ENCODE measurements at places on chromosomes 4 and X.

GRCh38 chr4:110124711-110125110 lies 73.7 kb downstream of the ELOVL6 start:
- no peak for DNase-seq

- no peak for DNase-seq
Observed at GRCh38 chr4:146975036-146975435, 29.4 kb upstream of the TTC29 start.

- DNase-seq: no peak
Observed at GRCh38 chr4:94909645-94910044, 151.9 kb downstream of the BMPR1B start.

- DNase-seq: no peak
Observed at GRCh38 chr4:25723409-25723808, 67.8 kb downstream of the SLC34A2 start.

DNA sequence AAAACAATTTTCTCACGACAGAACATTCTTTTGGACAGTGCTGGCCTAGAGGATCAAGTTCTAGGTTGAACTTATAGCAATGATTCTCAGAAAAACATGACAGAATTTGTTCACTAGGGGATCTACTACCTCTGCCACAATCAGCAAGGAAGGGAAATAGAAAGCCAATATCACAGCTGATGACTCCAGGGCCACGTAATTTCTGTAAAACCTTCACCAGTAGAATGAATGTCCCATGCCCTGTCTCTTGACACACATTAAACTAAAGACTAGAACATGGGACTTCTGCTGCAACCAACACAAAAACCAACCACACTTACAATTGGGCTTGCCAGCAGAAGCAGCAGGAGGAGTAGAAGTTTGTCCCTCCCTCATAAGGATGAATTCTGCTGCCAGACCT lies 86.0 kb upstream of the NPFFR2 start:
- DNase-seq: no peak

DNA sequence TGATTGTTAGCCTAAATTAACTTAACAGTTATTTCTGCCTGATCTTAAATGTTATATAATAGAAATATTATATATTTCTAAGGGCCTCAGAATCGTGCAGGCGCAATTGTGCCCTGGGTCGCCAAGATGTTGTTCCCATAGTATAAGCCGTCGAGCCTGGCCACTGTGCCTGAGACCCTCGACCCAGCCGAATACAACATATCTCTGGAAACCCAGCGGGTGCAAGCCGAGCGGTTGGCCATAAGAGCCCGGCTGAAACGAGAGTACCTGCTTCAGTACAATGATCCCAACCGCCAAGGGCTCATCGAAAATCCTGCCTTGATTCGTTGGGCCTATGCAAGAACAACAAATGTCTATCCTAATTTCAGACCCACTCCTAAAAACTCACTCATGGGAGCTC lies 549.8 kb downstream of the KCTD8 start:
- DNase-seq: no peak

- no peak for DNase-seq
Observed at GRCh38 chr4:185625503-185625902, 90.2 kb upstream of the PDLIM3 start.

DNA sequence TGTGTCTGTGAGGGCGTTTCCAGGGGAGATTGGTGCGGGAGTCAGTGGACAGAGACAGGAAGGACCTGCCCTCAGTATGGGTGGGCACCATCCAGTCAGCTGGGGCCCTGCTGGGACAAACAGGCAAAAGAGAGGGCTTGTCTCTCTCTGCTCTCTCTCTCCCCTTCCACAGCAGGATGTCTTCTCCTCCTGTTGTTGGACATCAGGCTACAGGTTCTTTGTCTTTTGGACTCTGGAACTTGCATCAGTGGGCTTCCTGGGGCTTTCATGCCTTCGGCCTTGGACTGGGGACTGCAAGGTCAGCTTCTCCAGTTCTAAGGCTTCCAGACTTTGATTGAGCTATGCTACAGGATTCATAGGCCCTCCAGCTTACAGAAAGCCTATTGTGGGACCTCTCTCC lies 59.6 kb downstream of the ADGRA3 start:
- no peak for DNase-seq

DNA sequence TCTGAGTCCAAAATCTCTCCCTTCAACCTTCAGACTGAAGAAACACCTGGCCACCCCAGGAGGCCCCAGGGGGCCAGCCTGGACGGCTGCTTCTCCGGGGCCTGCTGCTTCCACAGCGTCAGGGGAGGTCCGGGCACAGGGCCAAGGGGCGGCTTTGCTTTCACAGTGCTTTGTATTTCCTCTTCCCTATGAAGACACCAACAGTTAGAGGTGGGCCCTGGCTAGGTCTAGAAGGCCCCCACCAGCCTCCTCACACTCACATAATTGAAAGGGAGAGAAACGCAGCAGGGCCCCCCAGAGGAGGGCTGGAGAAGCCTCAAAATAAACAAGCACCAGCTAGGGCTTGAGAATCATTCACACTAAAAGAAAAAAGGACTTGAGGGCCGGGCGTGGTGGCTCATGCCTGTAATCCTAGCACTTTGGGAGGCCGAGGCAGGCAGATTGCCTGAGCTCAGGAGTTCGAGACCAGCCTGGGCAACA lies 17.8 kb downstream of the SCD5 start:
- no peak for DNase-seq

DNA sequence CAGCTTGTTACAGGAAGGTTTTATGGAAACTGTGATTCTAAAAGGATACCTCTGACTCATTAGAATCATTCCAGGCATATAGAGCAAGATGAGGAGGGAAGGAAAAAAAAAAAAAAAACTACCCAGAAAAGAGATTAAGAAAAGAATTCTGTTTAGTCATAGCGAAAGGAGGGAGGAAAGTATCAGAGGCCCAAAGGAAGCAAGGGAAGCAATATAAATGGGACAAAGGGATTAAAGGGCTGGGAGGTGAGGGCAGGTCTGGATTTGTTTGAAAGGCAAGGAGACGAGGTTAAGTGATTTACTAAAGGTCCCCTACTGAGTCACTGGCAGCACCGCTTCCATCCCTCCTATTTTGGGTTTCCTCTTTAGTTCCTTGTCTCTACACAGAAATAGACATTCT lies 88.6 kb upstream of the IL1RAPL1 start:
- no peak for DNase-seq

- no peak for DNase-seq
Observed at GRCh38 chr4:8732681-8733243, 138.9 kb downstream of the HMX1 start.

GRCh38 chrX:23749576-23749975 lies 6.5 kb upstream of the ACOT9 start:
- no peak for DNase-seq

DNA sequence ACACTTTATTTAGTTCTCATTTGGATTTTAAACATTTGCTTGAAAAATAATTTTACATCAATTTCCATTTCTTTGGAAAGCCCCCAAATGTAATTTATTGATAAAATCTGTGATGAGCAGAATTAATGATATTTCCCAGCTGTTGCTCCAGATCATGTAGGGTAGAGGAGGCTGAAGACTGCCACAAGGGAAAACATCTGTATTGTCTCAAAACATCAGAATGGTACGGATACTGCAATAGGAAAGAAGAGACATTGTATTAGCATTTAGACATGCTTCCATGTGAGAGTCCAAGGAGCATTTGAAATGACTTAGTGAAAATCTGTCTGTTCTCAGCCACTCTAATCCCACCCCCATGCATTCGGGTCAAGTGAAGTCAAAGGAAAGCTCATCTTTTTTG lies 14.4 kb downstream of the ADH1A start:
- no peak for DNase-seq
